Mucosa of descending colon (tissue), 3 donors: ENCODE measurements at places on chromosomes 12 and 14.

DNA sequence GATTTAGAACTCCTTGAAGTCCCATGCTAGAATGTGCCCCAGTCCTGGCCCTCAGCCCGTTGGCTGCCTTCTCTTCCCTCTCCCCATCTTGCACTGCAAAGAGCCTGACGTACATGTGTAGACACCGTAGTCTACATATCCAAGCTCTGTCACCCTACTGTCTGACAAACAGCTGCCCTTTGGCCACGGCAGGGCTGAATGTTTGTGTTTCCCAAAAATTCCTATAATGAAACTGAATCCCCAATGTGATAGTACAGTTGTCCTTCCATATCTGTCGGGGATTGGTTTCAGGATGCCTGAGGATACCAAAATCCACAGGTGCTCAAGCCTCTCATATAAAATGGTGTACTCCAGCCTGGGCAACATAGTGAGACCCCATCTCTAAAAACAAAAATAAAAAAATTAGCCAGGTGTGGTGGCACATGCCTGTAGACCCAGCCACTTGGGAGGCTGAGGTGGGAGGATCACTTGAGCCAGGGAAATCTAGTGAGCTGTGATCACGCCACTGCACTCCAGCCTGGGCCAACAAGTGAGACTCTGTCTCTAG, 12.3 kb upstream of the TFCP2 start:
- DNase-seq = no peak

- DNase-seq = no peak
Observed at GRCh38 chr12:108447168-108447832, 67.8 kb upstream of the FICD start.

DNA sequence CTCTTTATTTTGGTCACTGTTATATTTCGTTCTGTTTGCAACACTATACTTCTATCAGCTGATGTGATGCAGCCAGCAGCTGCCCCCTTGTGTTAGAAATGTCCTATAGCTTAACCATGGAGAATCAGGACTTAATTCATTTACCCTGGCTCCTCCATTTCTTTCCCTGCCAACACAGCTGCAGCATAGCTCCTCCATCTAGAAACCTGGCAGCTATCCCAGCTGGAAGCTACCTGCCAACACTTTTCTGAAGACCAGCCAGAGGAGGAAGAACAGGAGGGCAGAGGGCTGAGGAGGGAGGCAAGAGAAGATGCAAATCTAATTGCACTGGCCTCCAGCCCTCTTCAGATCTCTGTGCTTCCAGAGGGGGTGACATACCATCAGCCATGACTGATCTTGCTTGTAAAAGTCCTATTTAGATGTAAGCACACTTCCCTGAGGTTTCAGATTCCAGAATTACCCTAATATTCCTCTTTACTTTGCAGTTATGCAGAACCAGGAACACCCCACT, 156.8 kb upstream of the TMEM260 start:
- DNase-seq = peak; percentile 32

DNA sequence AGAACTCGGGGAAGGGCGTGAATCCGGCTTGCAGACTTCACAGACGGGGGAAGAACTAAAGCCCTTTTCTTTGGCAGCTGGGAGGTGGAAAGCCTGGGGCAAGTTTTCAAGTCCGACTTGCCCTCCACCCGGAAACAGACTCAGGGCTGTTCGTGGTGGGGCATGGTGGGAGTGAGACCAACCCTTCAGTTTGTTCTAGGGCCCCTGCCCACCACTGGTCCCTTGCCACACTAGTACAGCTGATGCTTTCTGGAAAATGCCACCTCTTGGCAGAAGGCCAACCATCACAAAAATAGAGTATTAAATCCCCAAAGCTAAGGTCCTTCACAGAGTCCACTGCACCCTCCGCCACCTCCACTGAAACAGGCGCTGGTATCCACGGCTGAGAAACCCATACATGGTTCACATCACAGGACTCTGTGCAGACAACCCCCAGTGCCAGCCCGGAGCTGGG, 50.4 kb upstream of the DDX11 start:
- DNase-seq = no peak

DNA sequence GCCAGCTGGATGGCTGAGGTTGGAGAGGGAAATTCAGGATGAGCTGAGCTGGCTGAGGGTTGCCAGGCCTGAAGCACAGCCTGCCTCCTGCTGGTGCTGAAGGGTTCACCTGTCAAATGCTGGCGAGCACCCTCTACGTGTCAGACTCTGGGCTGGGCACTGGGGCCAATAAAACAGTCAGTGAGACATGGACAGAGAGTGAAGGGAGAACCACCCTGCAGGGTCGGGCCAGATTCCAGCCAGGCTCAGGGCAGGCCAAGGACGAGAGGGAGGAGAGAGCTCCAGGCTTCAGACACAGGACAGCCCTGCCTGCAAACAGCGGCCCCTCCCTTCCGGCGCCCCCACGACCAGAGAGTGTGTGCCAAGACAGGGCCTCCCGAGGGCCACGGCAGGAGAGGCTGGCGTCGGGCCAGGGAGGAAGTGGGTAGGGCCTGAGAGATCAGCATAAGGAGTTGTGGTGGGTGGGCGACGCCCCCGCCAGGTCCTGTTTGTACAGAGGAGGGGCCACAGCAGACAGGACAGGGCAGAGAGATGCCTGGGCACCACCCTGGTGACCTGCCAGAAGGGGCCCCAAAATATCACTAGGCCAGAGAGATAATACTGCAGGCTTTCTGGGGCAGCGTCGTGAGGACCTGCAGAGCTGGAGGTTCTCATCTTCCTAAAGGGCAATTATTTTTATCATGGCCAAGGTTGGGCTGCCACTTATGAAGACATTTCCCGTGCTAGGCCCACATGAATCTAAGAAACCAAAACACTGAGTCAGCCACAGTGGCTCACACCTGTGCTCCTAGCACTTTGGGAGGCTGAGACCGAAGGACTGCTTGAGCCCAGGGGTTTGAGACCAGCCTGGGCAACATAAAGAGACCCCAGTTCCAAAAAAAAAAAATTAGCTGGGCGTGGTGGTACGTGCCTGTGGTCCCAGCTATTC, 73.1 kb upstream of the GPR68 start:
- DNase-seq = peak; percentile 94
